Stimulated activated CD8-positive, alpha-beta memory T cell treated with anti-CD3 and anti-CD28 coated beads, Interleukin-7, amount 100 ng/mL, for 1 hour (primary cell): ENCODE measurements at places on chromosomes 2 and 18.

GRCh38 chr2:15765211-15765610, 173.5 kb downstream of the DDX1 start:
- DNase-seq = no peak

GRCh38 chr18:36322408-36322728, 24.9 kb downstream of the FHOD3 start:
- no peak for DNase-seq

- DNase-seq = no peak
Observed at GRCh38 chr2:135424849-135425248, 106.2 kb downstream of the ZRANB3 start.

DNA sequence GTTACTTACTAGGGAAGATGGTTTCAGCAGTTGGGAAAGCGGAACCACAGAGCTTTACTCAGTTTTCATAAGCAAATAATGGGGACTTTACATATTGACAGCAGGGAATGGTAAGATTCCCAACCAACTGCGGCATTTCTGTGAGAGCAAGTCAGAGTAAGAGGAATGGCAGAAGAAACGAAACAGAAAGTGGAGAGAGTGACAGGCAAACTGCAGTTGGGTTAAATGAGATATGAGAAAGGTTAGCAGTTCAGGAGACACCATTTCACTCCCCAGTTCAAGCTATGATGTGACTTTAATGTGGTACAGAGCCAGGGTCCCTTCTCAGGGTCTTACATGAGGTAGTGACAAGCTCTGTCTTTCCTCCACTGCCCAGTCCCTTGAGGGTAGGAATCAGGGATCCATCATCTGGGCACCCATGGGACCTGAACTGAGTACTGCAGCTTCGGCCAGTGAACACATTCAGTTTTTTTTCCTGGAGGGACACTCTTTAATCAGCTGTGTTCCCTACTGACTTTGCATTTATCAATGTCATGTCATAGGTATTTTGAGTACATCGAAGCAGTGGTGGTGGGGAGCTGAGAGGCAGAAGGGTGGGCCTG, 33.0 kb upstream of the GREB1 start:
- no peak for DNase-seq

GRCh38 chr2:150548527-150548926, 61.1 kb upstream of the RND3 start:
- DNase-seq = no peak

DNA sequence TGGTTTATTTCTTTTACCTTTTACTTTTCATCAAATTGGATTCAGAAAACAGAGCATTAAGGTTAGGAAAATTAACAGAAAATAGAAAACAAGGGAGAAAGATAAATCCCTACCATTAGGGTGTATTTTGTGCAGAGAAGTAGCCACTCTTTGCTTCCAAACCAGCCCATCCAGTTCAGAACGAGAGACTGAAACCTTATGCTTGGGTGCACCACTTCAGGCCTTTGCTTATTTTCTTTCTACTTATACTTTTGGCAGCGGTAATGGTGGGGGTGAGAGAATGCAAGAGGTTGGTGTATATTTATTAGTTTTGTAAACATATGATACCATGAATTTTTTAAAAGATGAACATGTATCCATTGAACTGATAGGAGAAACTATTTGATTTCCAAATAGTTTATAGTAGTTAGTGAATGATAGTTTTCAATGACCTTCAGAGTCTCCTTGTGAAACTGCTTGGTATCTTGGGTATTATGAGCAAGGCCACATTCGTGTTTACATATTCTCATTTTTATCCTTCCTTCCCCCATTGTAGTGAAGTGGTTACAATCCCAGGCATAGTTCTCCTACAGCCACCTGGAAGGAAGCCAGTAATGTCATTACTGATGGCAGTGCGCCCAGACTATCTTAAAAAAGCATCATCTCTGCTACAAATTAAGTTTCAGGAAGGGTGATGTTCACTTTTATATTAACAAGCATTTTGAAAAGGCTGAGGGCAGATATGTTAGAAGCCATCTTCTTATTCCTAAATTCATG, 60.8 kb downstream of the MFSD6 start:
- no peak for DNase-seq

- DNase-seq = no peak
Observed at GRCh38 chr2:178250429-178250828, 56.1 kb downstream of the OSBPL6 start.

DNA sequence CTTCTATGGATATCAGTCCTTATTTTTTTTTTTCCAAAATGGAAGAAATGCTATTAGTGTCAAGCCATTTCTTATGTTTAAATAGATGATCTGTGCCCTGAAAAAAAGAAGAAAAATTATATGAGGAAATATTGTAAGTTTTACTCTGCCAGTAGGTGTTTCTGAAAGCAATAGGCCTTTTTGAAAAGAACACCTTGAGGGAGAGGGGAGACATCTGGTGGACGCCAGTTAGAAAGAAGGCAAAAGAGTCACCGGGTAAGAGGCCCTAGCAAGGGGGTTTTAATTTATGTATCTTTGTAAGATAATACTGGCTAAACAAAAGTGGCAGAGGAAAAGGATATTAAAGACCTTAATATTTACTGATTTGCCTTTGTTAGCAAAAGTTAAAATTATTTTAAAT, 56.1 kb downstream of the DYNAP start:
- no peak for DNase-seq

DNA sequence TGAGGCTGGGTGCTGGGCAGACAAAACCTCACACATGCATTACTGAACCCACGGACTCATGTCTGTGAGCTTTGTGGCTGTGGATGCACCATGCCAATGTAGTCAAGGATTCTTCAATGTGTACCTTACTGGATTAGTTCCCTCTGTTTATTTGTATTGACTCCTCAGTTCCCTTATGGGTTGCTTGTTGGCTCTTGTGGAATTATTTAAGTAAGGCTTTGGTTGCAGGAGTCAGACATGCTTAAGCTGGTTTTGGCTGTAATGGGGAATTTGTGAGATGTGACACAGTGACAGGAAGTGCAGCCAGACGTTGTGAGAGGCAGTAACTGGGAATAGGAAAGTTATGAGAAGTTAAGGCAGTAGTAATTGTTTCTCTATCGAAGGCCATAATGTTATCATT, 13.6 kb upstream of the IL1RN start:
- no peak for DNase-seq

GRCh38 chr18:26335571-26336487, 109.6 kb downstream of the TAF4B start:
- no peak for DNase-seq

DNA sequence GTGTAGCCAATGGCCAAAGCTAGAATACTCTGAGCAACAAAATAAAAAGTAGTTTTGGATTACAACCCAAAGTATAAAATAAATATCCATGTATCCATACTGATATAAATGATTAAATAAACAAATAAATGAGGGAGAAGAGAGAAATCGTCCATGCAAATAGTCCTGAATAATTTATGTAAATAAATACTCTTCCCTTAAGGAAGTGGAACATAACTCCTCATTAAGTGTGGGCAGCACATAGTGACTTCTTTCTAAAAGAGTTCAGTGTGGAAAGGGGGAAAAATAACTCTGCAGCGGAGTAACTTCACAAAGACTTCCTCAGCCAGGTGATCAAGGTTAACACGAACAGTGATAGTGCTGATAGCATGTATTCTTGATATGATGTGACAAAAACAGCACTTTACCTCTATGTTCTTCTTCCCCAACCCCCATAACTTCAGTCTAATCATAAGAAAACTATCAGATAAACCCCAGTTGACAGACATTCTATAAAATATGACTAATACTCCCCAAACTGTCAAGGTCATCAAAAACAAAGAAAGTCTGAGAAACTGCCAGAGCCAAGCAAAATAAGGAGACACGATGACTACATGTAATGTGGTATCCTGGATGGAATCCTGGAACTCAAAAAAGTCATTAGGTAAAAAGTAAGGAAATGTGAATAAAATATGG, 30.7 kb downstream of the METTL8 start:
- no peak for DNase-seq

DNA sequence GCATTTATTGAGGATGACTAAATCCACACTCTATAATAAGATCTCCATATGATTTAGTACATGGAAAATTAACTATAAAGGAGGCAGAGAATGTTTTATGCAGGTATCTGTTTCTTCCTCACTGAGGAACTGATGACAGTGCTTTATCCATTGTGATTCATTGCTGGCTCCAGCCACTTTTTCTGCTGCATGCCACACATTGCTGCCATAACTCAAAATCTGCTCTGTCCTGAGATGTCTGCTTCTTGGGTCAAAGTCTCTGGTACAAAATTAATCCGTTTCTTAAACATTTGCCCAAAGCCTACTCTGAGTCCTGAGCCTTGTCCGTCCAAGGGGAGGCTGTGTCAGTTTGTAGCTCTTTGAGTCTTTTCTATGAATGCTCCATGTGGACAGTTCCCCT, 15.5 kb upstream of the ARHGAP28 start:
- DNase-seq = no peak

- DNase-seq = no peak
Observed at GRCh38 chr2:127020536-127020935, 86.4 kb downstream of the BIN1 start.

DNA sequence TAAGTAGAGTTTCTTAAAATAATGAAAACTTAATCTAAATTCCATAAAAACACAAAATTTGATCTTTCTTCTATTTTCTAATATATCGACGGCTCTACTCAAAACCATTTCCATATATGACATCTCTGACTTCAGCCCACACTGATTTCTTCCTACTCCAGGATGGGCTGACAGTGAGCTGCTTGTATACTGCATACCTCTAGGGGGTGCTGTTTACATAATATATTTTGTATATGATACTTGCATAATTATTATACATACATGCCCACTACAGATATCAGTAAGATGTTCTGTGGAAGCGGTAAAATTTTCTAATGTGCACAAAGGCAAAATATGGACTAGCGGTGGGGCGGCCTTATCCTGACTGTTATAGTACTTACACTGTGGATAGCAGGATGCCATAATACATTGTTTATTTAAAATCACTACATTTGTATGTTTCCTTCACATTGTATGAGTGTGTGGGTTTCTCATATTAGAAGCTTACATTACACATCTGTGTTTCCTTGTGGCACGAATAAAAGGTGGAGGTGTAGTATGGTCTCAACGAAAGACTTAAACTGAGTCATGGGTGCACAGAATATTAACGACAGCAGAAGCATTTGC, 66.1 kb upstream of the NXPH2 start:
- no peak for DNase-seq

DNA sequence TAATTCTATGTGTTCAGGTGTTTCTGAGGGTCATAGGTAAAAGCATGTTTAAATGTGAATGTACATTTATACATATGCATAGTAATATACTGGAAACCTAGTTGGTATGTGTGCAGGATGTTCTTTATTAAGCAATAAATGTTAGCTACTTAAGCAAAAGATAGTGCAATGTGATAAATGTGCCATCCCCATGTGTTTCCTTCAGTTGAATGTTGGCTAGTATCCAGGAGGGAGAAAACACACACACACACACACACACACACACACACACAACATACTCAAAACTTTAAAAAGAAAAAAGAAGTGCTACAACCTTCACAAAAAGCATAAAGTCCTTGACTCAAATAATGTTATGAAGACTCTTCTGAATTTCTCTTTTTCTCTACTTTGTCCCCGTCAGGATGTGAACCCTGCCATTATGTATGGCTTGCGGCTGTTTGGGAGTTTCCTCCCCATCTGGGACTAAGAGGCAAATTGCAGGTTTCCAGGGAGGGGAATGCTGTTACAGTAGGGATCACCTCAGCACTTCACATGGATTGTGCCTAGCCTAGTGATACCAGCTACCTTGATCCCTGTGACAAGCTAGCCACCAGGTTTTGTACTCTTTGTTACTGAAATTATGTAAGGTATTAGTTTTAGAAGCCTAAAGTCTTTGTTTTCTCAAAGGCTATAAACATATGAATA, 82.6 kb downstream of the IKZF2 start:
- DNase-seq = no peak

DNA sequence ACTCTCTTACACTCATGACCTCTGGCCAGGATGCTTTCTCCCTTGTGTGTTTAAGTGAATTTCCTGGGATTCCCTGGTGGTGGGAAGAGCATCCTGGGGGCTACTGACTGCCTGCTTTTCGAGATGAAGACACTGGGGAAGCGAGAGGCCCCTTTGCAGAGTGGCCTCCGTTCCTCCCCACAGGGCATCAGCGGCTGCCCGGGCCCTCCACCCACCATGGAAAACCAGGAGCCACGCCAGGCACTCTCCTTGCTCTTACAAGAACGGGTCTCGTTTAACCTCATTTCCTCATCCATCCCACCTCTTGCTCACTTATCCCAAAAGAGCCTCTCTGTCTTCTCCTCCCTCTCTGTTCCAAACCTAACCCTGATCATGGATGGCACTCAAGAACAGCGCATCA, 17.8 kb downstream of the CHST10 start:
- no peak for DNase-seq

GRCh38 chr18:58960508-58960907, 95.8 kb downstream of the ZNF532 start:
- no peak for DNase-seq

DNA sequence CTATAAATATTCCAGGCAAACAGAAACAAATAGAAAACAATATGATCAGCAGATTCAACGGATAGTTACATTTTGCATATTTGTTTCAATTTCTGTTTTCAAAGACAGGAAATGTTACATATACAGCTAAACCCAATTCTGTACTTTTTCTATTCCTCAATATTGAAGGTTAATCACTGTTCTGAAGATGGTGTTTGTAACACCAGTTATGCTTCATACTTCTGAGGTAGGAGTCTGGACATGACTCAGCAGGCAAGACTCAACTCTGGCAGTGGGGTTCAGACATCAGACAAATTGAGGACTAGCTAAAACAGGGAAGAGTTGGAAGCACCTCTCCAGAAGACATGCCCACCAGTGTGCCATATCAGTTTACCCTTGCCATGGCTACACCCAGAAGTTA, 16.6 kb downstream of the SERPINB13 start:
- no peak for DNase-seq

GRCh38 chr18:79789901-79790890, 7.5 kb upstream of the KCNG2 start:
- no peak for DNase-seq

- DNase-seq = no peak
Observed at GRCh38 chr2:207214446-207214845, 48.7 kb upstream of the KLF7 start.

DNA sequence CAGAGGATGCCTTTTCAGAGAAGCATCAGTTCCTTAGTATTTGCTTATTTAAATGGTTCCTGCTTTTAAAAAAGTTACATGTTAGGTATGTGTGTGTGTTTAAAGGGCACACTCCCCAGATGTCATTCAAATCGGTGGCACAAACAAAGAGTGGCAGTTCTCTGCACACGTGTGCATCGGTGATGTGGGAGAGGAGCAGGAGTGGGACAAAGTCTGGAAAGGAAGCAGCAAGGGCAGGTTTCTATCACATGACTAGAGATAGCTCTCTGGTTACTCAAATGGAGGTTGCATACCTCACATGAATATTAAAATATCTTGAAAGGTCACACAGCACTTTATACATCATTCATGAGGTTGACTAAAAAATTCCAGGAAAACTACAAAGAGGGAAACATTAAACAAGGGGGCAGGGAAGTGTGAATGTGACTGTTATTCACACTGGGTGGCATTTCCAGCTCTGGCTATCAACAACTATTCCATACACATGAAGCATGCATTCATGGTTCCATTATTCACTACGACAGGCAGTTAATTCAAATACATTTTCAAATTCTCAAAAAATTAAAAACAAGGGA, 64.7 kb downstream of the SEPTIN10 start:
- no peak for DNase-seq

GRCh38 chr2:120343433-120344105, 2.4 kb upstream of the INHBB start:
- no peak for DNase-seq
